Activated CD4-positive, alpha-beta T cell treated with anti-CD3 and anti-CD28 coated beads, Interleukin-2, amount 10 ng/mL, durations not matched to agents 24 days and 14 days (primary cell): ENCODE measurements at places on chromosomes 7 and 10.
A peak's percentile ranks its signal among the peaks of the same experiment; 100 is the strongest.

DNA sequence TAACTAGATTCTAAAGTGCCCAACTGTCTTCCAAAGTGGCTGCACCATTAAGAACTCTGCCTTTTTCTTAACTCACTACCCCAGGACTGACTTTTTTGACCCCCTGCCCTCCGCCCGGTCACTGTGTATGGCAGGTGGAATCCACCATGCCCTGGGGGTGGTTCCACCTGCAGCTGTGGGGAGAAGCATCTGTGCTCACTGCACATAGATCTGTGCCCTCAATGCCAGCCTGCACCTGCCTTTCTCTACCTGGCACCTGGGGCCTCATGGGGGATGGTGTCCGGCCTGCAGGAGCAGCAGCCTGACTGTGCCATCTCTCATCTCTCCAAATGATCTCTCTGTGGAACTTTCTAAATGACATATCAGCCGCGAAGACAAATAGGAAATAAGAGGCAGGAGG, 353.5 kb downstream of the PAXIP1 start:
- no peak for DNase-seq

- no peak for DNase-seq
Observed at GRCh38 chr10:118499186-118499585, 96.3 kb downstream of the PRLHR start.

DNA sequence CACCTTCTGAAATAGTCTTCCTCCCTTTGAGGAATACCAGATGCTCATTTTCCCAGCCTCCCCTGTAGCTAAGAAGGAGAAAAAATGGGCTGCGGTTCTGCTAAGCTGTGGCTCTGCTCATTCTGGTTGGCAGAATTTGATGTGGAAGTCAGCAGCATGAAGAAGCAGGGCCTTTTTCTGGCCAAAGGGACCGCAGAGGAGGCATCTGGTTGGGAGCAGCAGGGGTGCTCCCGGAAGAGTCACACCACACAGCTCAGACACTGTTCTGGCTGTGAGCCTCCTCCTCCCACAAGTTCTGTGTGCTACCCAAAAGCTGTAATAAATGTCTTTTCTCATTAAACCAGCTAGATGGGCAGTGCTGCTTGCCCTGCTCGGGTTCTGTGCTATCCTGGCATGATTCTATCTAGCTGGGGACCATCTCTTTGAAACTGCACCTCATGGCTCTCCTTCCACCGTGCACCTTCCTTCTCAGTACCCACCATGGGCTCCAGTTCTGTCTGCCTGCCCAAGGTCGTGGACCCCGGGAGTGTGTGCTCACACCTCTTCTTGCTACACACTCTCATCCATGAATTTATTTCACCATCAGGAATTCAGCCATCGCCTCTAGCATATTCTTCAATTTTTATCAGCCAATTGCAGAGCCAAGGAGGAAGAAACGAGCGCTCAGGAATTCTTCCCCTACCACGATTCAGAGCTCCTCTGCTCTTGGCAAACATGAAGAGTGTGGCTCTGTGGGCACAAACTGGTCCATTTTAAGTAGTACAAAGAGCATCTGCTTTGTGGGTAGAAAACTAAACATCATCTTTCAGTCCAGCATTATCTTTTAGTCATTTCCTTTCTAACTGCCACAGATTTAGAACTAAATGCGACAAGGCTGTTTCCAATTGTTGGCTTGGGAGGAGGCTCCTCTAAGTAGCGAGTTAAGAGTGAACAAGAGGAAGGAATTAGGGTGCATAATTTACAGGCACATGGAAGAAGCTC, 76.9 kb downstream of the FAM171A1 start:
- DNase-seq, result no peak

- DNase-seq, result no peak
Observed at GRCh38 chr10:62001898-62002297, 100.4 kb downstream of the ARID5B start.

GRCh38 chr10:115093776-115094408, 727 bp downstream of the ATRNL1 start:
- peak; percentile 67 for DNase-seq

DNA sequence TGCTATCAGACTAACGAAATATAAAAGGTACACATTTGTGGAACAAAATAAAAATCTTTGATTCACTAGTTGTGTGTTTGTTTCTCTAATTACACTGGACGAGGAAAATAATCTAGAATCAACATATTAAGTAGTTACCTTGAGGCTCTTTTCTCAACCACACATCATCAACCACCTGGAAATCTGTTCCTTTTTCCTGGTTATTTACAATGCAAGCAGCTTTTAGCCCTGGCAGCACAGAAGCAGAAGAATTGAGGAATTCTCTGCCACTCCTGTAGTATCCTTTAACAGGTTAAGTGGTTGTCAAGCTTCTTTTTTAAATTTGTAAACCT, 23.7 kb downstream of the NUP42 start:
- DNase-seq, result no peak

DNA sequence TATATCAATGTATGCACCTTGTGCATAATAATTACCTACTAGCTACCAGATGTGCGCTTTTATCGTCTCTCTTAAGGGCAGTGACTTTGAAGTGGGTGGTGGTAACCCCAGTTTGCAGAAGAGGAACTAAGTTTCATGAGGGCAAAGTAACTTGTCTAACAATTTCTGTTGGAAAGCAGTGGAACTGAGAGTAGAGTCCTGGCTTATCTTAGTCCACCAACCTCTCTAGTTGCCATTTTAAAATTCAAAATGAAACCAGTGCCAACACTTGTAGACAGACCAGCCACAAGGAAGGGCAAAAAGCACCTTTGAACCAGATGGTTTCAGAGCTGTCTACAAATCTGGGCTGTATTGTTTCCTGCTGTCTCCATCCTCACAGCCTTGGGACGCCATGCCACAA, 32.0 kb upstream of the RBM20 start:
- DNase-seq, result no peak

GRCh38 chr7:114916261-114916892, 5.5 kb upstream of the MDFIC start:
- peak; percentile 72 for DNase-seq

GRCh38 chr10:130371666-130372065, 235.5 kb downstream of the GLRX3 start:
- DNase-seq, result no peak

DNA sequence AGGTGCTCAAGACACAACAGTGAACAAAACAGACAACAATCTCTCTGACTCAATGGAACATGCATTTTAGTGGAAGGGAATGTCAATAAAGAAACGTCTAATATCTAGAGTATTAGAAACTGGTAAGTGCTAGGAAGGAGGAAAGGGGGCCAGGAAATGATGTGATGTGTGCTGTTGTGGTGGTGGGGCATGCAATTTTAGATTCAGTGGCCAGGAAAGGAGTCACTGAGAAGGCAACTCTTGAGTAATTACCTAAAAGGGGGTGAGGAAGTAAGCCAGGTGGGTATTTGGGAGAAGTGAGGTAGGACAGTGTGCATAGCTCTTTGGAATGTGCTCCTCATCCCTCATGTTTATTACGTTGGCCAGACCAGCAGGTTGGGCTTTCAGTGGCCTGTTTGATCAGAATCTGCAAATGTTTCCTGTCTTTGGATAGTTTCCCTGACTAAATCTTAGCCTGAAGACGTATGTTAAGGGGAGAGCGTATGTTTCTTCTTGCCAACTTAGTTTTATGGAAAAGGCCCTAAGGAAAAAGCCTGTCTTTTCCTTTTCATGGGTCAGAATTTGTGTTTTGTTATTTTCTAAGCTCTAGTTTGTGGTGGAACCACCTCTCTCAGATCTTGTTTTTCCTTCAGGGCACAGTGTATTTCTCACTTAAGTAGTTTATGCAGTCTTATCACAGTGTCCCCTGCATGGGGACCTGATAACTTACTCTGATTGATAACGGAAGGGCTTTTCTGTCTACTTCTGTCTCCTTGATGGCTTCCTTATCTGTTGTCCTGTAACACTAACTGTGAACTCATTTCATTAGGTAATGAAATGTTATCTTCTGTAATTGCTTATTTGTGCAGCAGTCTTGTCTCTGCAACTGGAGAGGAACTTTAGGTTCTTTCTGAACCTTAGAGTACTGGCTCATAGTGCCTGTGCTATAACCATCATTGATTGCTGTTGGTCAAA, 203.7 kb downstream of the AUTS2 start:
- DNase-seq, result no peak

DNA sequence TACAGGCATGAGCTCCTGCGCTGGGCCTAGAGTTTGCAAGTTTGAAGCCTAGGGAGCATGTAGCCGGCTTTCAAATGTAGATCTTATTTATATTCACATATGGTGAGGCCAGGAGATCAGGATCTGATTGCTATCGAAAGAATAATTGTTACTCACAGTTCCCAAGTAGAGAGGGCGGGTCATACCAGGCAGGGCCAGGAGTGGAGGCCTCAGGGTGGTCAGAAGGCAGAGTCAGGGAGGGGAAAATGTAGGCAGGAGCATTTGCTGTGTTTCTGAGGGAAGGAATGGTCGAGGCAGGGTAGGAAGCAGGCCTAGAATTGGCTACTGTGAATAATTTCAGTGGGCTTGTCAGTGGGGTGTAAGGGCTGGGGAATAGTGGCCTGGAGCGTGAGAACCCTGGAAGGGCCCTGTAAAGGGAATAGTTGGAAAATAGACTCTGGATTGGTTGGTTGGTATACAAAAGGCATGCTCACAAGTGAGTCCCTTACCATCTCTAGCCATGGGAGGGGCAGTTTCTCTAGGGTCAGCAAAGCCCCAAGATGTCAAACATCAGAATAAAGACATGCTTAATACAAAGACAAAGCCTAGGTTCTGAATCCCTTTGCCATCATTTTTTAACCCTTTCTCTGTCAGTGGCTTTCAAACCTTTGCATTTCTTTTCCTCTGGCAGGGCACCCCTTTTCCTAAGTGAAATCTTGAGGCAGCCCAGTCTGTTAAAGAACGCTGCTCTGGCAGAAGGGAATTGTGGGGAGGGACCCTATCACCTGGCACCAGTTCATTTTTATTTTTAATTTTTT, 36.0 kb upstream of the DLG5 start:
- no peak for DNase-seq

GRCh38 chr7:98881561-98882315, 3.4 kb downstream of the TRRAP start:
- no peak for DNase-seq

- DNase-seq, result no peak
Observed at GRCh38 chr10:43216931-43217562, 49.8 kb downstream of the RASGEF1A start.

GRCh38 chr7:12067156-12067831, 143.8 kb upstream of the TMEM106B start:
- DNase-seq, result peak; percentile 87

- no peak for DNase-seq
Observed at GRCh38 chr7:150904011-150904909, 51.9 kb downstream of the AOC1 start.

DNA sequence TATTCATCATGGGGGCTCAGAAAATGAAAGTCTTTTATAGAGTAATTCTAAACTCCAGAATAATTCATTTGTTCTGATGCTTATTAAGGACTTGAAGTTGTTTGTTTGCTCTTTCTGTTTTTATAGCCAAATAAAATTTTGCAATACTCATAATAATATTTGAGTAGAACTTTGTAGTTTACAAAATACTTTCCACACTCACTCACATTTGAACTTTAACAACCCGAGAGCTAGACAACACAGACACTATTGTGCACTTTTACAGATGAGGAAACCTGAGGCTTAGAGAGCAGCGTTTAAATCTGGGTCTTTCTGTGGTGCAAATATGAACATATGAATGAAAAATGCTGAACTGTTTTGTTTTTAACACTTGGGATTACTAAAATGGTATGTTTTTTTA, 126.8 kb downstream of the KAT6B start:
- DNase-seq, result no peak

DNA sequence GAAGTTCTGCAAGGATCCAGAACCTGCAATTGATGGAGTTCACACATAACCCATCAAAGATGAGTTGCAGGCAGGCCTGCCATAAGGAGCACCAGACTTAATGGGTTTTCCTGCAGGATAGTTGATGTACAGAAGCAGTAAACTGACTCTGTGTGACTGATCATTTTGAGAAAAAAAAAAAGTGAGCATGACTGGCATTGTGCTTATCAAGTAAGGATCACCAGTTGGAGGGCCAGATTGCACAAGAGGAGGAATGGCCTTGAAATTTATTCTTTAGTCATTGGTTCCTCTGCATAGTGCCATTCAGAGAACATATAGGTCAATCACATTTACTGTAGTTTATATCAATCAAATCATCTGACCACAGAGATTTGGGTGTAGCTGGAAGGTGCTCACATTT, 3.8 kb downstream of the CYP3A43 start:
- no peak for DNase-seq

- no peak for DNase-seq
Observed at GRCh38 chr7:36496576-36496975, 106.9 kb downstream of the ANLN start.

- no peak for DNase-seq
Observed at GRCh38 chr10:3076138-3076537, 8.8 kb downstream of the PFKP start.

- DNase-seq, result no peak
Observed at GRCh38 chr7:78260826-78261225, 462.3 kb downstream of the PHTF2 start.

DNA sequence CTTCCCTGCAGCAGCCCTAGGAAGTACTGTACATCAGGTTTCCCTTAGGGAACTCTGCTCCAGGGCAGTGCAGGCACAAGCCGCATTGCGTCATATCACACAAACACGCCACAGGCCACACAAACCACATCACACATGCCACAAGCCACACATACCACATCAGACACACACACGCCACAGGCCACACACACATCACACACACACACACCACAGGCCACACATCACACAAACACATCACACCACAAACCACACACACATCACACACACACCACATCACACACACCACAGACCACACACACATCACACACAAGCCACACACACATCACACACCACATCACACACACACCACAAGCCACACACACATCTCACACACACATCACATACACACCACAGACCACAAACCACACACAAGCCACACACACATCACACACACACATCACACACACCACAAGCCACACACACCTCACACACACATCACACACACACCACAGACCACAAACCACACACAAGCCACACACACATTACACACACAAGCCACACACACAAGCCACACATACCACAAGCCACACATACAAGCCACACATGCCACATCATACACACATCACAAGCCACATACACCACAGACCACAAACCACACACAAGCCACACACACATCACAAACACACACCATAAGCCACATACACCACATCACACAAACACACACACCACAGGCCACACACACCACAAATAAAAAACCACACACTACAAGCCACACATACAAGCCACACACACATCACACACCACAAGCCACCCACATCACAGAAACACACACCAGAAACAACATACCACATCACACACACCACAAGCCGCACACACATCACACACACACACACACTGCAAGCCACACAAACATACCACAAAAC, 53.4 kb downstream of the TMEM209 start:
- DNase-seq, result peak; percentile 73

DNA sequence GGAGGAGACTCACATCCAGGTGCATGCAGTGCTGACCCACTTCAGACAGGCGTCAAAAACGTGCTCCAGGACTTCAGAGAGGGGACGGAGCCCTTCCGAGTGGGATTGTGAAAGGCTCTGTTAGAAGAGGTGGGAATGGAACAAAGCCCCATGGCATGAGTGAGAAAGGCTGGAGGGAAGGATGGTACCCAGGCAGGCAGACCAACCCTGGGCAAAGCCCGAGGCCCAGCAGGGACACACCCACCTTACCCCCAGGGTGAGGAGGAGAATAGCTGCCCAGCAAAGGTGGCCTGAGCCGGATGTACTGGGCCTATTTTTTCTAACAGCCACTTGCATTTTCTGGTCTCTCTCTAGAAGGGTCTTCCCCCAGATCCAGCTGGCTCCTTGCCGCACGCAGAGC, 14.8 kb downstream of the CHAT start:
- DNase-seq, result no peak
